HS-5 (cell line): ENCODE measurements at places on chromosomes 16 and 17.

DNA sequence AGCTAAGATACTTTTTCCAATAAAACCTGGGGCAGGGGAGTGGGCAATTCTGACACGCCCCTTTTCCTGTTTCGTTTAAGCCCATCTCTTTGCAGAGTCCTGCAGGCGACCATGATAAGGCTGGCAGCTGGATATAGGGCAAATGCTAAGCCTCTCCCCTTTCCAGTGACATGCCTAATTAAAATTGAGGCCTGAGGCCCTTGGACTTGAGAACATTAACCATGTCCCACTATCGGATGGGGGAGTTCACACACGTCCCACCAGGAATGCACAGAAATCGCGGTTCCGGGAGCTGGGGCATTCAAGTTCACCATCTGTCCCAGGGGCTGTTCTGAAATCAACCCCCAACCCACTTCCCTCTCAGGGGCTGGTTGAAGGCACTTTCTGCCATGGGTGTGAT, 109.2 kb upstream of the FOXF1 start:
- no peak for DNase-seq

GRCh38 chr16:19960183-19960582, 75.5 kb upstream of the GPRC5B start:
- no peak for DNase-seq

- DNase-seq = no peak
These were observed 5.1 kb upstream of the NME4 start for GRCh38 chr16:391885-392335.

- no peak for DNase-seq
These were observed 75.5 kb downstream of the RAP1GAP2 start for GRCh38 chr17:2871720-2872119.

DNA sequence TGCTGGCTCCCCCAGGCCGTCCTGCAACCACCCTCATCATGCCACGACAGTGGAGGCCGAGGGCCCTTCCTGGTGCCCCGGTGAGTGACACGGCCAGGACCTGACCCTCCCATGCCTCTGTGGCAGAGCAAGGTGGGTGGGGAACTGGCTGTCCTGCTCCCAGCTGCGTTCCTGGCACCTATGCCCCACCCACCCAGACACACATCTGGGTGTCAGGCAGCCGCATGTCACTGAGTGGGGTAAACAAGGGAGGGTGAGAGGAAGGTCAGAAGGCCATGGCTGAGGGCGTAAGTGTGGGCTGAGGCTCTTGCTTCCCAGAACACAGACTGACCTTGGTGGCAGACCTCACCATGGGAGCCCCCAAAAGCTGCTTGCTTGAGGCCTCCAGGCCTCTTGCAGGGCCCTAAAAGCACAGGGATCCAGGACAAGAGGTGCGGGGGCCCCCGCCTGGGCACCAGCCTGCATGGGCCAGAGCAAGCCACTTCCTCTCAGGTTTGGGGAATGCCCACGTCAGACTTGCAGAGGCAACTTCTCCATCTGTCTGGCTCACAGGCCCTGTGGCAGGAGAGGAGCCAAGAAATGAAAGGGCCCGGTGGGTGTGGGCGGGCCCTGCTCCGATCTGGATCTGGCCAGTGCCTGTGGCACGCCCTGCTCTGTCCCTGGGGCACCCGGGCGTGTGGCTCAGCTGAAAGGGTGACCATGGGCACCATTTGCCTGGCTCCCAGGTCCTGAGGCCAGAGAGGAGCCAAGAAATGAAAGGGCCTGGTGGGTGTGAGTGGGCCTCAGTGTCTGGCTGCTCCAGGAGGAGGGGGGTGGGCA, 3.9 kb upstream of the CCDC57 start:
- peak; percentile 79 for DNase-seq

DNA sequence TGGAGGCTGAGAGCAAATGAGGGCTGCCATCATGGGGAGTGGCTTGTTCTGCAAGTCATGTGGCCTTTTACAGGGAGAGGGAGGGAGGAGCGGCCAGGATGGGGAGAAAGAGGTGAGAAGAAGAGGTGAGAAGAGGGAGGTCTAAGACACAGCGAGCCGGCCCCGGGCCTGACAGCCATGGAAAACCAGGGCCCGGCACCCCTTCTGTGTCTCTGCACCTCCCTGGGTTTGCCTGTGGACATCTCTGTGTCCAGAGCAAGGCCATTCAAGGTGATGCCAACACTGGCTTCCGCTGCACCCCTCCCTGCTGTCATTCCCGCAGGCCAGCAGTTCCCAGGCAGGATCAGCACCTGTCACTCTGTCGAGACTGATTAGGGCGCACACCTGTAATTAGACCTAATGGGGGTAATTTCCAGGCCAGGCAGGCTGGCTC, 75.6 kb downstream of the MGAT5B start:
- no peak for DNase-seq

- DNase-seq = no peak
These were observed 66.9 kb upstream of the GSG1L start for GRCh38 chr16:28130099-28131088.

DNA sequence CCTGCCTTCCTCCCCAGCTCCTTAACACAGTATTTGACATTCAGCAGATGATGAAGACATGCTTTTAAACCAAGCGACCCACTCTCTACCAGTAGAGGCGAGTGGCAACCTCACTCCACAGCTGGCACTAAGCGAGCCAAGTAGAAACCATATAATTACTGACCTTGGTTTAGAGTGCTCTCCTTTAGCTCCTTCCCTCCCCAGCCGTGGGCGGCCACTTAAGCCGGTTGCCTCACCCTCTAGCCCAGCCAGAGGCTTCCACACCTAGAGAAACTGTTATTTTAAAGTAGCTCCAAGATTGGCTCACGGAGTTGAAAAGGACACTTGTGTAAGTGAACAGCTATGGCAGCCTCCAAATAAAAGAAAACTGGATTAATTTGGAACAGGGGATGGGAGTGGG, 109.1 kb upstream of the CRHR1 start:
- no peak for DNase-seq

- DNase-seq = no peak
These were observed 526 bp upstream of the BORCS6 start for GRCh38 chr17:8190506-8190905.

DNA sequence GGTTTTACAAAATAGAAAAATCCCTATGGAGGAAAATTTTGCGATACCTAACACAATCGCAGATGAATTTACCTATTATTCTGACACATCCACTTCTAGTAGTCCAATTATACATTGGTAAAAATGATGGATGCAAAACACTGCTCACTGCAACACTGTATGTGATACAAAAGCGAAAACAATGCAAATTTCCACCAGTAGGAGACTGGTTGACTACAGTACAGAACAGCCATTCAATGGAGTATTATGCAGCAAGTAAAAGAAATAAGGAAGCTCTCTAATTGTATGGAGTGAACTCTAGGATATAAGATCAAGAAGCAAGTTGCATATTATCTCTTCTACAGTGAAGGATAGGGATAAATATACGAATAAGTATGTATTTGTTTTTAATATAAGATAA, 48.5 kb downstream of the SETD6 start:
- no peak for DNase-seq

DNA sequence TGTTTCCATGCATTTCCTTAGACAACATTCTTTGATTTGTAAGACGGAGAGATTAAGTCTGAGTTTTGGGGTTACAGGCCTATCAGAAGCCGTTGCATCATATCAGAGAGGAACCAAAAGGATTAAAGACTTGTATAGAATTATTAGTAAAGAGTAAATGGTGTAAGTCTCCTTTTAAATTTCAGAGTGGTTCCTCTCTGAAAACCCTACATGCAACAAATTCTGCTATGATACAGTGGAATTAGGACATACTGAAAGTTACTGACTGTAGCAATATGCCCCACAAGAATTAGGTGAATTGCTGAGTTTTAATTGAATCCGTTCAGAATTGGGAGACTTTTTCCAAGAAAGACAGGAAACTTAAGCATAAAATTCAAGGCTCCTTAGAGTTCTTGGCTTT, 221.6 kb downstream of the FTO start:
- DNase-seq = no peak

DNA sequence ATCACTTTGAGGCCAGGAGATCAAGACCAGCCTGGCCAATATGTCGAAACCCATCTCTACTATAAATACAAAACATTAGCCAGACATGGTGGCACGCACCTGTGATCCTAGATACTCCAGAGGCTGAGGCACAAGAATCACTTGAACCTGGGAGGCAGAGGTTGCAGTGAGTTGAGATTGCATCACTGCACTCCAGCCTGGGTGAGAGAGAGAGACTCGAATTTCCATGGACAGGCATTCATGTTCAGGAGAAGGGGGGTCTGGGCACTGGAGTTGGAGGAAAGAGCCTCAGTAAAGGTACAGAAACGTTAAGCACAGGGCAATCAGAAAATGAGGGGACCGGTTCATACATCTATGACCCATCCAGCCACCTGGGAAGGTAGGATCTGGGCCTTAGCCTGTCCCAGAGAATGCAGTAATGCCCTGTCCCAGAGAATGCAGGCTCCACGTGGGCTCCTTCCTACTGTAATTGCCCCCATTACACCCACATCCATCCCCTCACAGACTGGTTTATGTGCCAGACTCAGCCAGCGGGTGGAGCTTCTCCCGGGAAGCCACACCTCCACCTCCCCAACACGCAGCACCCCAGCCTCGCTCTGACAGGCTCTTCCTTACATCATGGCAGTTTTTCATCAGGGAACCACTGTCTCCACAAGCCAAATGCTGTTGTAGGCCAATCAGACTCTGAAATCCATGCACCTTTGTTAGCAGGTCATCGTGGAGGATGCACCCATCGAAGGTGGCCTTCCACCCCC, 21.6 kb upstream of the ARL4D start:
- no peak for DNase-seq

DNA sequence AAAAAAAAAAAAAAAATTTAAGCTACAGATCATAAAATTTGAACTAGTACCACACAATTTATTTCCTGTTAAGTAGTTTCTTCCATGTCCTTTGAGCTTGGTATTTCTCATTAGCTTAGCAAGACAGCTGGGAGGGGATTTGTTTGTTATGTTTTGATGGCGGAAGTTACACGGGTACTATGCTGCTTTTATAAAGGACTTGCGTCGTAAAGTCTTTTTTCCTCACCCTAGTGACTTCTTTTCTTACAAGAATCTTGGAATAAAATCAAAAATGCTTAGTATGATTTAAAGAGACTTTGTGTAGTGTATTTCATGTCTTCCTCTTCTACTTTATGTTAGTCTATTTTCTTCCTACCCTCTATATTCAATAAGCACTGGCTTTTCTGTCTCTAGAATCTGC, 89.1 kb downstream of the NLK start:
- no peak for DNase-seq

DNA sequence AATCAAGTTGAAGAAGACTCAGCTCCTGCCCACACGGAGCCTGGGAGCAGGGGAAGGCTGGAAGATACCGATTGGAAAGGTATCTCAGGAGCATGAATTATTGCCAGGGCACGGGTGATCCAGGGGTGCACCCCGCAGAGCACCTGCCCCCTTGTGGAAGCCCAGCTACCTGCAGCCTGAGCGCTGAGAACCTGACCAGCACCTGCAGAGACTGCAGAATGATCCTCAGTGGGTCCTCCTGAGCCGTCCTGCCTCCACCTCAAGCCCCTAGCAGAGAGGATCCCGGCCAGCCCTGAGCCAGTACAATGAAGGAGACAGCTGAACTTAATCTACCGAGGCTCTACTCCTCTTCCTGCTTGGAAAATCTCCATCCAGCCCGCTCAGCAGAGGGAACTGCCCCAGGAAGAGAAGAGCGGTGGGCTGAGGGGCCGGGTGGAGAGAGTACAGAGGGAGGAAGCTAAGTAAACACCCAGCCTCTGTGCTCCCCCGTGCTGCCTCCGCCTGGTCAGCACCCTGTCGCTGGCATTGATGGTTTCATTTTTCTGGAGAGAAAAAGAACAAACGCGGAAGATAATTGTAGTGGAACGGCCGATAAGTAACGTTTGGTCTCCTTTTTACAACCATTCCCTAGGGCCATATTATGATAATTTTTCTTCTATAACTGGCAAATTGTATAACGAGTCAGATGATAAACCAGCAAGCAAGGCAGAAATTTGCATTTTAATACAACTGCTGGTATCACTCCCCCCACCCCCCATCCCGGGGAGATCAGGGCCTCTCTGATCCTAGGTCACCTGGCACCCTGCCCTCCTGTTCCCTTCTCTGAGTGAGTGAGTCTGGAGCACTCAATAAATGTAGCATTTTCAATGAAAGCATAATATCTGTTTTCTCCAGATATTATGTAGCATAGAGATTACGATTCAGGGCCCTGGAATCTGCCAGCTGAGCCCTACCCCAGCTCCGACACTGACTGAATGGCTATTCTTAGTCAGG, 204.5 kb upstream of the RPL38 start:
- DNase-seq = no peak

- DNase-seq = no peak
These were observed 93.2 kb downstream of the AATF start for GRCh38 chr17:37041932-37042331.

DNA sequence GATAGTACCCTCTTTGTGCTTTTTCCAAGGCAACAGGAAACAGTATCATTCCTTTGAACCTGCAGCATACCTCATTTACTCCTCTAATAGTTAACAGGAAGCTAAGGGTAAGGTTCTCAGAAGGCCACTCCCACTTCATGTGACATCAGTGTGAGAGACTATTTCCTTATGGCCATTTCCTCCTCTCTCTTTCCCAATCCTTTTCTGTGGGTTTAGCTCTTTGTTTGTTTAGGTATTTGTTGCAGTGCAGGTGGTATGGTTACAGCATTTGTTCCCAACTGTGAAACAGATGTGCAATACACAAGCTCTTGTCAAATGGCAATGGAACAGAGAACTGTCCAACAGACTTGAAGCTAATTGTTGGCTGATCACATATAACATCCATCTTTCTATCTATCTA, 14.7 kb downstream of the TMC5 start:
- DNase-seq = no peak
